HT1080 (cell line): ENCODE measurements at places on chromosomes 7 and 10.

- no peak for DNase-seq
These were observed 118.1 kb downstream of the GLRX3 start for GRCh38 chr10:130254243-130254642.

- DNase-seq: no peak
These were observed 158.4 kb downstream of the BBS9 start for GRCh38 chr7:33287738-33288137.

DNA sequence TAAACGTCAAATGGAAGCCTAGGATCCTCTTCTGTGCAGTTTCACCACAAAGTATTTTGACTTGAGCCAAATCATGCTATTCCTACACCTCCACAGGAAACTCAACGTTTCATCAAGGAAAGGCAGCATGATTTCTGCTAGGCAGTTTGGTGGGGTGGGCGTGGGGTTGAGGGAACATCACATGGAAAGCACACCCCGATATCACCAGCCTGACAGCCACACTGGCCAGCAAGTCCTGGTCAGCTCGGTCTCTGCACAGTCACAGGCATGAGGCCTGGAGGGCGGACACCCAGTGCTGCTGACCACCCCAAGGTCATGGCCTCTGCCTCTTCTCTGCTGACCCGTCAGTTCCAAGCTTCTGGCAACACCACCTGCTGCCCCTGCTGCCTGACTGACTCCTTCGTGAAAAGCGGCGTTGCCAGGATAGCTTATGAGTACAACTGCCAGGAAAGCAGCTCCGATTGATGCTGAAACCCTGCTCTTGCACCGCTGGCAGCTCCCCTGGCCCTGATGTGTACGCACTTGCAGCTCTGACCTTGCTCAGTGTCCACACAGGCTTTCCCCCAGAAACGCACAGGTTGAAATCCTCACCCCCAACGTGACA, 171.5 kb downstream of the DIP2C start:
- no peak for DNase-seq

DNA sequence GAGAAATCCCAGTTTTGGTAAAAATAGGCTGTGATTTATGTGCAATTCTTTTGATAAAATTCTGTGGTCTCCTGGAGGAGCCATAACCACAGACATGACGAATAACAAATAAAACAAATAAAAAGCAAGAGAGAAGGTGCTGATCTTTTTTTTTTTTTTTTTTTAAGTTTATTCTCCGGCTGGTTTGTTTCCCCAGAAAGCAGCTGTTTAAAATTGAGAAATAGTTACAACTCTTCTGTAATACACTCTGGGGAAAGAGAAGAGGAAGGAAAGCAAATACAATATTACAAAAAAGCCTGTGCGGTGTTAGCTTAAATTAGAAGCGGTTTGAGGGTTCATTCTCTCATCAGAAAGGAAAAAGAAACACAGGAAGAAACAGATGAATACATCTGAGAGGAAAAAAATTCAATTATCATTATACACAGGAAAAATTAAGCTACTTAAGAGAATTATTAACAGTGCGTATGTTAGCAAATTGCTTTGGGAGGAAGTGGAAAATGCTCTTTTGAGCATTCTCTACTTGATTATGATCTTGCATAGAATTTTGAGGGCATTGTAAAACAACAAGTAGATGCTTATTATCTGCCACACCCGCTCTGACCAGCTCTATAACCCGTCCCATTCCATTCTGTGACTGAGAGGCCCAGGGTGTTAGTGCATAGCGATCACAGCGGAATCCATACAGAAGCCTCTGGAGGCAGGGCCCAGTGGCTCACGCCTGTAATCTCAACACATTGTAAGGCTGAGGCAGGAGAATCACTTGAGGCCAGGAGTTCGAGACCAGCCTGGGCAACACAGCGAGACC, 40.6 kb upstream of the WAC start:
- peak; percentile 14 for DNase-seq

GRCh38 chr7:141652691-141653090, 49.3 kb downstream of the DENND11 start:
- no peak for DNase-seq

DNA sequence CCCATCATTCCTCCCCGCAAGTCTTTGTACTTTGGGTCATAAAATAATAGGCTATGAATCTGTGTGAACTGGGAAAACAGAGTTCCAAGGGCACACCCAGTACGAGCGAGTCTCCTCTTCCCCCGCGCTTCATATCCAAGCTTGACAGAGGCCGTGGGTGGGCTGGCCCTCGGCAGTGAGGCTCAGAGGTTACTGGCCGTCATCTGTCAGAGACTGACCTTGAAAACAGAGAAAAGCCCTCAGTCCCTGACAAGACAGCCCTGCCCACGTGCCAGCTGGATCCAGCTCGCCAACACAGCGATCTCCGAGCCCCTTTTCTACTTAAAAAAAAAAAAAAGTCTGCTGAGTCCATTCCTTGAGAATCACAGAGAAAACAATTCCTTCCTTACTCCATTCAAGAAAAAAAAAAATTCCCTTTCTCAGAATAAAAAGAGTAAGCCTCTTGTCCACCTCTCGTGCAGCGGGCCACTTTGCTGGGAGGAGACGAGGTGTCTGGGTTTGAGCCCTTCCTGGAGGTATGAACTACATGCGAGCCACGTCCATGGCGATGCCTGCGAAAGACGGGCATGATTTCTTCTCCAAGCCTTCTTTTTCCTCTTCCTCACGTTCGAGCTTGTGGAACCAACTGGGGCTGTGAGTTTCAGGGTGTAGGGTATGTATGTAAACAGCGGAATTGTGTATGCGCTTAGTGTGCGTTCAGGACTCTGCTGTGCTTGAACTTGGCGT, 744 bp upstream of the BICC1 start:
- no peak for DNase-seq

DNA sequence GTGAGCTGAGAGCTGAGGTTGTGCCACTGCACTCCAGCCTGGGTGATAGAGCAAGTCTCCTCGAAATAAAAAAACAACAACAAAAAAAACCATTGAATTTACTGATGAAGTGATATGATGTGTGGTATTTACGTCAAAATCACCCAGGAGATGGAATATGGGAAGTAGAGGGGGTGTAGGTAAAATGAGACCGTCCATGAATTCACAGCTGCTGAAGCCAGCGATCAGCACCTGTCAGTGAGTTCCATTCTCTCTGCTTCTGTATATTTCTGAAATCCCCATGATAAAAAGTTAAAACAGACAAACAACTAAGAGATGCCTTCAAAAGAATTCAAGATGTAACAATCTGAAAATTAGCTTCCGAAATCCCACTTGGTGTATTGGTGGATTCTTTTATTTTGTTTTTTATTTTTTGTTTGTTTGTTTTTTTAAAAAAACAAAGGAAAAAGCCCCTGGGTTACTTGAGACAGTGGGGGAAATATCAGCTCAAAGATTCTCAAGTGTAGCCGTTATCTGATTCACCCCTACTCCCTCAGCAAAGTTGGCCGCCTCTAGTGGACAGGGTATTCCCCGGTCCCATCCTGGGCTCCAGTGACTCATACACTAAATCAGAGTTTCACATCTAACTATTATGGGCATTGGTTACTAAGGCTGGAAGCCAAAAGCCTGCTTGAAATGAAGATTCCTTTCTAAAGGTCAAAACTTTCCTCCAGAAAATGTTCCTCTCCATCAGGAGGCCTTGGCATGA, 76.4 kb downstream of the MAP3K8 start:
- peak; percentile 51 for DNase-seq

- no peak for DNase-seq
These were observed 512.3 kb downstream of the INHBA start for GRCh38 chr7:41190581-41190980.

DNA sequence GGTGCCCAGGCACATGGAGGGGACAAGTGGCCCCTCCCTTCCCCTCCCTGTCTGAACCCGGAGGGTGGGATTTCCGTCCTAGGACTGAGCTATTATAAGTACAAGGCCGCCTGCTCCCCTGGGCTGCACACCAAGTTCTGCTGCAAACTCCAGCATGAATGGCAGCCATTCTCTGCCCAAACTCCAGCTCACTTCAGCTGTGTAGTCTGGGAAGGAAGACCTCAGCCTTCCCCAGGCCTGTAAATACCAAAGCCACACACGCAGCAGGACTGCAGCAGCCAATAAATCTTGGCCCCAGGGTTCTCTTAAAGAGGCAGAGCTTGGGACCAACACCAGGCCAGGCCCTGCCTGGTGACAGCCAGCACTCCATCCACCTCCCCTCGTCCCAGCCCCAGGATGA, 291.3 kb upstream of the ZMIZ1 start:
- DNase-seq: no peak

DNA sequence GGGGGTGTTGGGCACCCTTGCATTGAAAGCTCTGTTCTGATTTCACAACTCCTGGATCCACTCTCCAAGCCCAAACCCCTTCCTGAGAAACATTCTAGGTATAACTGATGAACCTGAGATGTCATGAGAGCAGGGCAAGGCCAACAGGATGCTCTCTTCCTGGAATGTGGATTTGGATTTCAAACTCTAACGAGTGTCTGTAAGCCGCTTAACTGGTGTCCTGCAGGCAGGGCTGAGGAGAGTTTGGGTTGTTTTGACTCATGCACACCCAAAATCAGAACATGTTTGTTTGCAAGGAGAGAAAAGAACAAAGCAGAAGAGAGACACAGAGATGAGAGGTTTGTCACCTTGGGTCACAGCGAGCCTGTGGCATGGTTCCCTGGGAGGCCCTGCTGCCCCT, 24.6 kb upstream of the AKR1E2 start:
- DNase-seq: no peak

- no peak for DNase-seq
These were observed 2.7 kb upstream of the IGFBP3 start for GRCh38 chr7:45923818-45924217.

DNA sequence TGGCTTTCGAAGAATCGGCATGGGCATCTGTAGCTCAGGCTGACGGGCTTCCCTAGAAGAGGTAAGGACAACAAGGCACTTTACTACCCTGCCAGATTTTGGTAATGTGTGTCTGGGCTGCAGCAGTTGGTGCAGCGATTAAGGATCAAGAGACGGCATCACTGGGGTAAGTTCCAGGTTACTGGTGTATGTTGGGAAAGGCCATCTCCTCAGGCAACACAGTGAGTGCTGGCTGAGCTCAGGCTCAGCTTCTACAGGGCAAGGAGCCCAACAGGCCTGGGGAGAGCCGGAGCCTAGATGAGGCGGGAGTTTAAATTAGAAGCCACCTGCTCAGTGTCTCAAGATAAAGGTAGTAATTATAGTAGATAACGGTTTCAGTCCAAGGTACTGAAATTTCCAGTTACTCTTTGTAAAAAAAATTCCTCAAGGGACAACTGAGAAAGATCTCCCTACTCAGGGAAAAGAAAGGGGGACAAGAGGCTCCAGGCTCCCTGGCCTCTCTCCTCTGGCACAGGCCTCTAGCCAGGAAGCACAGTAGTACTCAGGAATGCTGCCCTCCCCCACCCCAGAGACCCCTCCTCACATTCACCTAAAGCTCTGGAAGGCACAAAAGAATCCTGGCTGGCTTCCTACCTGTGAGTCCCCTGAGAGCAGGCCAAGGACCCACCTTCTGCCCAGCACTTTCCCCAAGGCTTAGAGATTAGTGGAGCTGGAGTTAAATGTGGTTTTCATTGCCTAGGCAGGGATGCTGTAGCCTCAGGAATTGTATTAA, 3.9 kb downstream of the CXCL12 start:
- DNase-seq: no peak

- DNase-seq: no peak
These were observed 199.5 kb upstream of the PPP2R2D start for GRCh38 chr10:131701131-131701947.

DNA sequence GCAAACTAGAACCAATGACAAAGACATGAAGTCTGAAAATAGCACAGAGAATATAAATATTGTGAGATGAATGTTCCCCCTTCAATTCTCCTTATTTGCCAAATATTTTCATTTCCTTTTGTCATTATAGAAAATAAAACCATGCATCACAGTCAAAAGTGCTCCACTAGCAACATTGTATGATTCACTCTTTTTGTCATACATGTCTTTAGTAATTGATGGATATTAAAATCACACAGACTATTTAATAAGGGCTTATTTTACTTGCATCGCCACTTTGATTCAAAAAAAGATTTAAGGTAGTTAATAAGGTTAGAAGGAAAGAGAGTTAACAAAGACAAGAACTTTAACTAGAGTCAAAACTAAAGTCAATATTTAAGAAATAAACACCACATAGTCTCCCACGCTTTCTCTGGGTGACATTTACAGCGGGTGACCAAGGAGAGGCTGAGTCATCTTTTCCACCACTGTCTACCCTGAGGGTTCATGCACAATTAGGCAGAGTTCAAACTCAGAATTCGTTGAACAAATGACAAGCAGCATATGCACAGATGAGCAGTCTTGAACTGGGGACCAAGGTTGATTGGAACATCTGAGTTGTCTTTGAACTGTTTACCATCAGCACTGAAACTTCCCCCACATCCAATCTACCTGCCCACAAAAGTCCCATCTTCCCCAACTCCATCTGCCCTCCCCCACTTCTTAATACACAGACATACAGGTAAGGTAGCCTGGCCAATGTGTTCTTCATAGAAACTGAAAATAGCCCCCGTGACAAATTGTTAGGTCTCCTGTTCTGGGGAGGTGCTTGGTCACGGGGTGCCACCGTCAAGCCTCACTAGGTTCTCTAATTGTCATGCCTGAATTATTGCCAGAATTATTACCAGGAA, 42.5 kb downstream of the C7orf25 start:
- no peak for DNase-seq
